Glutamatergic neuron (in vitro differentiated cells): ENCODE measurements at places on chromosomes 1 and 21.
A peak's percentile ranks its signal among the peaks of the same experiment; 100 is the strongest.

DNA sequence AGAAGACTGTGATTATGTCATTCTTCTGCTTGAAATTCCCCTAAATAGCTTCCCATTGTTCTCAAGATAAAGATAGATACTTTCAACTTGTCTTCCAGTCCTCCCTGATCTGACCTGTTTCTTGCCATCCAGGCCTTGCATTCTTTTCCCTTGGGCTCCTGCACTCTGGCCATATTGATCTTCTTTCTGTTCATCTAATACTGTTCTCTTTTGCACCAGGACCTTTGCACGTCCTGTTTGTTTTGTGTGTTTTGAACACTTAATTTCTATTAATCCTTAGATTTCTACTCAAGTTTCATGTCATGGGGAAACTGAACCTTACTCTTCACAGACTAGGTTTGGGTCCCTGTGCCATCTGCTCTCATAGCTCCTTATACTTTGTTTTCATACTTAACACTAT lies 65.1 kb downstream of the MAGI3 start:
- DNase-seq, result no peak

DNA sequence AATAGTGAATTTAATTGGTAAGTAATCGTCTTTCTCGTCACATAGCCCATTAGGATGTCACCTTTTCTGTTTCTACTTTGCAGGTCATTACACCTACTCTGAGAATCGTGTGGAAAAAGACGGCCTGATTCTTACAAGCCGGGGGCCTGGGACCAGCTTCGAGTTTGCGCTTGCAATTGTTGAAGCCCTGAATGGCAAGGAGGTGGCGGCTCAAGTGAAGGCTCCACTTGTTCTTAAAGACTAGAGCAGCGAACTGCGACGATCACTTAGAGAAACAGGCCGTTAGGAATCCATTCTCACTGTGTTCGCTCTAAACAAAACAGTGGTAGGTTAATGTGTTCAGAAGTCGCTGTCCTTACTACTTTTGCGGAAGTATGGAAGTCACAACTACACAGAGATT lies 23.3 kb downstream of the PARK7 start:
- no peak for DNase-seq

- DNase-seq, result no peak
These were observed 127.6 kb downstream of the DMRTB1 start for GRCh38 chr1:53586765-53587164.

DNA sequence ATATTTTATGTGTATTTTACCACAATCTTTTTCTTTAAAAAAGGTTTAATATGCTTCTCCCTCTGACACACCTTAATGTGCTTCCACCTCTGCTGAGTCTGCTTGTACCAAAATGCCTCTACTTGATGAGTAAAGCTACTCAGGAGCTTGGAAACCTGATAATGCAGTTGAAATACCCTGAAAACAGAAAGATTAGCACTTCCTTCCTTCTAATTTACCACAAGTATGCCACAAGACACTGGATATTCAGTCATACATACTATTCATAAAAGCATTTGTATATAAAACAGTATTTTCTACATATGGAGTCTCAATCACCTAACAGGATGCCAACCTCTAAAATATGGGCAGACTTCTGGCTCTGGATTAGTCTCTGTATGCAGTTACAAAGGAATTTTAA lies 55.0 kb downstream of the SLC35D1 start:
- no peak for DNase-seq

- no peak for DNase-seq
These were observed 46.8 kb downstream of the NPHP4 start for GRCh38 chr1:5945445-5945844.

DNA sequence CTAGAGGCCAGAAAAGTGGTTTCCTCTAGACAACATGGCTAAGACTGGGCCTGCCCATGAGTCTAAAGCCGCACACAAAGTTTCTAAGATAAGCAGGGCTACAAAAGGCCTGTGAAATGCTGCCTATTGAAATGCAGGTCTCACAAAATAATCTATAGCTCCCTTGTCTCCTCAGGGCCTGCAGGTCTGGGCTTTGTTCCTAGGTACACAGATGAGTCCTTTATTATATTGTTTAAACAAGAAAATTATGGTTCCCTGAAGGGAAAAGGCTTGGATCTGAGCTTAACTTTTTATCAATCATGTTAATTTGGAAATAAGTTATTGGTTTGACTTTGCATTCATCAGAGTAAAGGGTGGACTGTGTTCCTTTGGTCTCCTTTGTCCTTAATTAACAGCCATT lies 413.4 kb upstream of the BEND5 start:
- DNase-seq, result no peak

GRCh38 chr21:41877901-41878830 lies 978 bp downstream of the PRDM15 start:
- peak; percentile 44 for DNase-seq

DNA sequence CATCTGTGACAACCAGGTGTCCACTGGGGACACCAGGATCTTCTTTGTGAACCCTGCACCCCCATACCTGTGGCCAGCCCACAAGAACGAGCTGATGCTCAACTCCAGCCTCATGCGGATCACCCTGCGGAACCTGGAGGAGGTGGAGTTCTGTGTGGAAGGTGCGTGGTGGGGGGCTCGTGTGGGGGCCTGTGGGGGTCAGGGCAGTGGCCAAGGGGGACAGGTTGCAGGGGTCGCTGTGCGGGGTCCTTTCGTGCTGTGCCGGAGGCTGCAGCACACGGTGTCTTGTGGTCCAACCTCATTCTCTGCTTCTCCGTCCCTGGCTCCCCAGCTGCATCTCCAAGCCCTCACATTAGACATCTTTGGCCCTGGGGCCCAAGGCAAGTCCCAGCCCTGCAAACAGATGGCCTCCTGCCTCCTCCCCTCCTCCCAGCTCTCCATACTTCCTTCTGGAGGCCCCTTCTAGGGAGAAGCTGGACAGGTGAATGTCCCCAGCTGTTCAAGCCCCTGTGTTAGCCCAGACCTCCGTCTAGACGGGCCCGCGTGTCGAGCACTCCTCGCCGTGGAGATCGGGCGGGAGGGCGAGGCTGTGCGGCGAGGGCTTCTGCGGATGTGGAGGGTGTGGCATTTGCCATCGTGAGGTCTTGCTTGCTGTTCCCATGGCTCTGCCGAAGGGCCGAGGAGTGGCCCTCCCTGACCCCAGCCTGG lies 2.5 kb downstream of the AGRN start:
- DNase-seq, result peak; percentile 22

GRCh38 chr1:200075938-200076546 lies 48.5 kb downstream of the NR5A2 start:
- DNase-seq, result no peak

DNA sequence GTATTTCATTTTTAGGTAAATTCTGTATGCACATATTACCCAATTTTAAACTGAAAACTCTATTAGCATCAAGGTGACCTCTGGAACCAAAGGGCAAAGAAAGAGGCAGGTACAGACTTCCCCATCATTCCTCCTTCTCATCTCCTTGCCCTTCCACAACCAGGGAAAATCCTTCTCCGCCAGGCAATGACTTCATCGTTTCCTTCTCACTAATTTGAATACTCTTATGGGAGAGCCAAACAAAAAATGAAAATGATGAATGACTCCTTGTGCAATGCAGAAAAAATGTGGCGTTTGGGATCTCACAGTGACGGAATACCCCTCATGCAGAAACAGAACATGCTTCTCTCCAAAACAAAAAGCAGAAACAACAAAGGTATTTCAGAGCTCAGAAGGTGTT lies 83.7 kb downstream of the HLCS start:
- DNase-seq, result no peak

DNA sequence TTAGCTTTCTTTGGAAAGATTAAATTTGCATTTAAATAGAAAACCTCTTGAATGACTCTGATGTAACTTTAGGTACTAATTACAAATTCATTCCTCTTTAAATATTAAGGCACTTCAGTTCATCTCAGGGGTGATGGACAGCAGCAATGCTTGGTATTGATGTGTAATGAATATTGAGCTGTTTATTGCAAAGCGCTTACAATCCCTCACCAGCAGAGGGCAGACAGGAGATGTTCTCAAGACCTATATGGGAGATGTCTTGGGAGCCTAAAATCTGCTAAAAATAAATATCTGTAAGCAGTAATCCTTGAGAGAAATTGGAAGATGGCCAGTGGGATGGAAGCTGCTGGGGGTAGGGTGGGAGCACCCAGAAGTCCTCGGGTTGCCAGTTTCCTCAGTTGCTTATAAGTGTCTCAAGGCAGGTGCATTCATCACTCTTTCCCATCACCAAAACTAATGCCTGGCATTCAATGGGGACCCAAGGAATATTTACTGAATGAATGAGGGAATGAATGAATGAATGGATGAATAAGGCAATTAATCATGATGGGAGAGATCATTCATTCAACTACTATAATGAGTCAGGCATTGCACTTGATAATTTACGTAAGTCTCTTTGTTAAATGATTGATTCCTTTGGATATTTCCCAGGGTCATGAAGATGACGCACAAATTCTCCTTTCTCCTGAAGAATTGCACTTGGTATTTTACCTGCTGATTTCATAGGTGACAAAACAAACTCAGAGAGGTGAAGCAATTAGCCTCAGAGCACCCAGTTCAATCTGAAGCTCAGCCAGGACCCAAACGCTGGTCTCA lies 2.3 kb downstream of the KLHDC8A start:
- DNase-seq, result peak; percentile 70

DNA sequence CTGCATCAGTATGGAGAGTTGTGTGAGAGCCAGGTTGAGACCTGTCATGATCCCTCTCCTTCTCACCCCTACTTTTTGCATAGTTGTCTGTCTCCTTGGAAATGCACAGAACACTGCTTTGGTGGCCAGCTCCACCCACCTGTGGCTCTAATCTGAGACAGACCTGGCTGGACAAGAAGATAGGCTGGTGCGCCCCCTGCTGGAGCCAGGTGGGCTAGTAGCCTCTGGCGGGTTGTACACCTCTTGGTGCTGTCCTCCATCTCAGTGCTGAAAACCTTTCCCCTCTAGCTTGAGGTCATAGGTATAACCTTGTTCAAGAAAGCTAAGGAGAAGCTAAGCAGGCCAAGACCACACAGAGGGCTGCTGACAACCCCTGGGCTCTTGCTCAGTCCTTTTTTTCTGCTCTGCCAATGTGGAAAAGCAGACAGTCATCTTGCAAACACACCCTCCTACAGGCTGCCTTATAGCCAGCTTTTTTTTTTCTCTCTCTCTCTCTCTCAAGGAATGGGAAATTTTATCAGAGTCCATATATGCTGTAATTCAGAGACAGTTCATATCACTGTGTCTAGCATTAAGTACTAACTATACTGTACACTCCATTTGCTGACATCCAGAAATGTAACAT lies 58.8 kb upstream of the SPATA6 start:
- DNase-seq, result peak; percentile 96

- no peak for DNase-seq
These were observed 58.8 kb downstream of the RAB3GAP2 start for GRCh38 chr1:220213382-220213983.

- DNase-seq, result peak; percentile 54
These were observed 8.5 kb downstream of the HLX start for GRCh38 chr1:220887520-220888416.

DNA sequence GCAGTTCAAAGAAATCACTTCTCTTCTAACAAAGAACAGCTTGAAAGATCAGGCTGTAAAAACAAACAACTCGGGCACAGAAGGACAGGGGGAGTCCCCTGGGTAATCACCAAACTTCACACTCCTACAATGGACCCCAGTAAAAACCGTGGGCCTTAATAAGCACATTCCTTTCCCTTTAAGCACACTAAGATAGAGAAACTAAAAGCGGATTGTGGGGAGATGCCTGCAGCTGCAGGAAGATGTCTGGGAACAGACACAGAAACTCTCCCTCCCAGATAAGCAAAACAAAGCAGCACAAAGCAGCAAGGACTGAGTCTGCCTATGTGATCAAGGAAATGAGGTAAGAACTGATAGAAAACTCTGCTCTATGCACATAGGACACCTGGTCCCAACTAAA lies 37.6 kb upstream of the CTBS start:
- no peak for DNase-seq

DNA sequence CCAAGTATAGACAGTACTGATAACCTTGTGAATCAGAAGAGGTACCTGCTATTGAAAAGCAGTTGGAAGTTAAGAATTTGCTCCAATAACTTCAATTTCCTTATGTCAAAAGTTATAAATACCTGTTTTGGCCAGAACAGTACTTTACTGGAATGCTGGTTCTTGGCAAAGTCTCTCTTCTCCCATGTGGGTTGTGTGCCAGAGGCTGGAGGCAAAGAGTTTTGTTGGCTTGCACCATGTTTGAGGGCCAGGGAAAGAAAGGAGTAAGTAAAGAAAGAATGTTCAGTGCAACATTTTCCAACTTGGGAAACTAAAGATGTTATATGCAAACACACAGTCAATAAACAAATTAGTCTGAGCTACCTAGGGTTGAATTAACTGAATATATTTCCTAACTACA lies 67.0 kb upstream of the DYNLT5 start:
- no peak for DNase-seq

GRCh38 chr1:174736831-174737230 lies 262.9 kb upstream of the CACYBP start:
- no peak for DNase-seq

GRCh38 chr1:196650403-196650802 lies 1.4 kb upstream of the CFH start:
- no peak for DNase-seq

- DNase-seq, result no peak
These were observed 28.0 kb upstream of the GLIS1 start for GRCh38 chr1:53766831-53767405.

DNA sequence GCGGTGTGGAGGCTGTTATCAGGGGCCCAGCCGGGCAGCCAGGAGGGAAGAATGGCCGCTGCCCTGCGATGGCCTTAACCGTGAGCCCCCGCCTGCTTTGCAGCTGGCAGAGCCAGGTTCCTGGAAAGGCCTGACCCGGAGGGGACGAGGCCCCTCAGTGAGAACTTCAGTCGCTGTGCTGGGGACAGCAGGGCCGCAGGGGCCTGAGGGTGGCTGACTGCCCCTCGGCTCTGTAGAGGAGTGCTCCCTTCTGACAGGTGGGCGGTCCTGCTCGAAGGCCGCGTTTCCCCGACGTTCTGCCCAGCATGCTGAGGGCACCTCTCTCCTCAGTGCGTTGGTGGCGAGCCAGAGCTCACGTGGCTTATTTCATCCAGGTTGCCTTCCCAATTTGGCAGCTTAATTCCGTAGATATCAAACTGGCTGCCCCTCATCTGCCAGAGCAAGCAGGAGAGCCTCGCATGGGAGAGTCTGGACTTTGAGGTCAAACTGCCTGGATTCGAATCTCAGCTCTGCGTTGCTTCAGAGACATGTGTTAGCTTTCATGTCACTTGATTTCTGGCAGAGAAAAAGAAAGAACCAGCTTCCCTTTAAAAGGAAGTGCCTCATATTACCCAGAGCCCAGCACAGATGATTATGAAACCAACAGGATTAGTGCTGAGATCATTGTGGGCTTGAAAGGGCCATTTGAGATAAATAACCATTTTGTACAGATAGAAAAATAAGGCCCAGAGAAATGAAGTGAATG lies 239.8 kb downstream of the SDCCAG8 start:
- no peak for DNase-seq

DNA sequence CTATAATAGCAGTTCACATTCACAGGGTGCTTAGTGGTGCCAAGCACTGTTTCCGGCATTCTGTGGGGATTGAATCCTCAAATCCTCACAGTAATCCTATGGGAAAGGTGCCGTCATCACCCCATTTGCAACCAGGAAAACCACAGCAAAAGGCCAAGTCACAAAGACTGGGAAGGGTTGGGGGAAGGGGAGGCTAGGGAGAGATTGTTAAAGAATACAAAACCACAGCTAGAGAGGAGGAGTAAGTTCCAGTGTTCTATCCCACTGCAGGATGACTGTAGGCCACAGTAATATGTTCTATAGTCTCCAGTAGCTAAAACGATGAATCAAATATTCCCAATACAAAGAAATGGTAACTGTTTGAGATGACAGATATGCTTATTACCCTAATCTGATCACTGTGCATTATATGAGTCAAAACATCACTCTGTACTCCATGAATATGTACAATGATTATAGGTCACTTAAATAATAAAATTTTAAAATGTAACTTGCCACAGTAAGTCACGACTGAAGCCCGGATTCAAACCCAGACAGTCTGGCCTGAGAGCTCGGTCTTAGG lies 256.8 kb downstream of the TOMM20 start:
- DNase-seq, result no peak
